ENCODE measurements at places on chromosomes 3 and 15. TPM values are rescaled to one million over a fixed set of nuclear protein-coding genes. Genes with fewer than 3 reads are reported as not detected.

GRCh38 chr3:44058868-44059203, 182.8 kb upstream of the TOPAZ1 start:
- no peak for DNase-seq

Gene SLC9A9
- 14.0 TPM for polyA plus RNA-seq

DNA sequence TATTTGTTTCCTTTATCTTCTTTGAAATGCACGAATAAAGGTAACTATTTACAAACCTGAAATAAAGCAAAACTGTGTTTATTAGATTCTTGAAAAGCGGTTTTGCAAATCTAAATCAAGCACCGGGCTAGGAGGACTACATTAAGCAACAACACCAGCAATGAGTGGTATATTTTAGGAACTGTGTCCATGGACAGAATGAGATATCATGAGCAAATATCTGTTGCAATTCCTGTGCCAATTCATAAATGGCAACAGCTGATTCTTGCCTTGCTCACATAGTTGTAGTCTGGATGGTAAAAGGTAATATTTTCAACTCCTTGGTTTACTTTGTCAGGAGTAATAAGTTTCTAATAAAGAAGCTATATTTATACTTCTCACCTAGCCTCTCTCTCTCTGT, 403.3 kb downstream of the LPP start:
- no peak for DNase-seq

Gene TIMP4
- polyA plus RNA-seq, result 2.1 TPM

Gene BFSP2
- not detected for polyA plus RNA-seq

Measured in hindlimb muscle (tissue), 1 donor.